ENCODE measurements at places on chromosomes 3 and 15.

- no peak for DNase-seq
Measured at GRCh38 chr15:82533801-82534200, 6.5 kb downstream of the RPS17 start.

DNA sequence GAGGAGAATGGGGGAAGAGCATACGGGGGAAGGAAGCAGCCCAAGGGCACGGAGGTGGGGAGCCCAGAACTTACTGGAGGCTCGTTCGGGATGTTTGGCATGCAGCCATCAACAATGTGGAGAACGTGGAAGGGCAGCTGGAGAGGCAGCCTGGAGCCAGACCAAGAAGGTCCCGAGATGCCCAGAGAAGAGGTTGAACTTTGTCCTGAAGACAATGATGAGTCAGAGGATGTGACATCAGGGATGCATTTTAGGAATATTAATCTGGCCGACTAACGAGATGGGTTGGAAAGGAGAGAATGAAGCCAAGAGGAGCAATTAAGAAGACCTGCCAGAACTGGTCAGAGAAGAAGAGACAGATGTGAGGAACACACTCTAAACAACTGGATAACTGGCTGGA lies 98.2 kb downstream of the SRGAP3 start:
- no peak for DNase-seq

GRCh38 chr15:57522148-57522547 lies 69.6 kb upstream of the MYZAP start:
- no peak for DNase-seq

GRCh38 chr3:127848131-127849129 lies 26.1 kb upstream of the MGLL start:
- no peak for DNase-seq

- DNase-seq: peak; percentile 58
Measured at GRCh38 chr3:52432691-52433141, 12.2 kb downstream of the SEMA3G start.

GRCh38 chr3:172159962-172160538 lies 120.7 kb downstream of the FNDC3B start:
- DNase-seq: no peak

DNA sequence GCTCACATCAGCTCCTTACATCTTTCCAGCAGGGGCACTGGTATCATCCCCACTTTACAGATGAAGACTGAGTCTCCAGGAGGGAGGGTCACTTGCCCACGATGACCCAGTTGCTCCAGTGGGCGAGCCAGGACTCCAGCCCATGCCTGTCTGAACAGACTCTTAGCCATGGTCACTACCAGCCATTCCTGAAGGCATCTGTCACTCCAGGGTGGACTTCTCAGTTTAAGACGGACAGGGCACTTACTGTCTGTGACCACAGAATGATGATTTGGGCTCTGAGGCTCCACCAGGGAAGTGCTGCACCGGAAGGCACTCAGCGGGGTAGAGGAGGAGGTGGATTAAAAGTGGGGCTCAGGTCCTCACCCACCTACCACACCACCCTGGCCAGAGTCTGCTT lies 104.0 kb upstream of the SLC6A6 start:
- no peak for DNase-seq

GRCh38 chr15:95410757-95411156 lies 919.7 kb upstream of the NR2F2 start:
- DNase-seq: no peak

DNA sequence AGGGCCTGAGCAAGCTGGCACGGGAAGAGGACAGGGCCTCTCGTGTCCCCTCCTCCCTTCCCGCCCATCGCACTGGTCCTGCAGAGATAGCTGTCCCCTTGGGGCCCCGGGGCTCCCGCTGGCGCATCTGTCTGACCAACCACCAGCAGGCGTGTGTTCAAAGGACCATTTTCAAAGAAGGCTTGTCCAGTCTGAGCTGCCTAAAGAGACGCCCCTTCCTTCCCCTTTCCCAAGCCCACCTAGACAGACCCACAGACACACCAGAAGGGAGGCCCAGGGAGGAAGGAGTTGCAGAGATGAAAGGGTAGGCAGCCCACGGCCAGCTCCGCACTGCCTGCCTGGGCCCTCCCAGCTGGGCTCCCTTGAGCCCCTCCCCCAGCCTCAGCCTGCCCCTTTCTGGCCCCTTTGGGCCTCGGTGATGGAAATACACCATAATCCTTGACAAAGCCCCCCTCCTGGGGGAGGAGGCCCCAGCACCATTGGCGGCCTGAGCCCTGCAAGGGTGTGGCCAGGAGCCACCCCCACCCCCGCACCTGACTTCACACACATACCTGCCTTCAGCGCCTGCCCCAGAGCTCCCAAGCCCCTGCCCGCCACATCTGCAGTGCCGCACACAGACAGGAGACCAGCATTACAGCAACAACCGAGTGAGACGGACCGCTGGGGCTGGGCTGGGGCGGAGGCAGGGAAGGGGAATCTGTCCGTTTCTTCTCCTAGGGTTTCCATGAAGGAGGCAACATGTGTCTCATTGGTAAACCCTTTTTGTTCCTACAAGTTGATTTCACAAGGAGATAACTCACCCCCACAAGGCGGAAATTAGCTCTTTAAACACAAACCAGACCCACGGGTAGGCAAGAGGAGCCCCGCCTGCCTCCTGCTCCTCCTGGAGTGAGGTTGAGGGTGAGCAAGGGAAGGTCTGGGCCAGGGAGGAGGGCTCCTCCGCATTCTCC lies at the start of gene STRA6:
TSS of gene STRA6 (minus strand) at position 336 of the 950 bp plus-strand sequence. CDS start 520 bp downstream, outside the sequence.
- DNase-seq: no peak

DNA sequence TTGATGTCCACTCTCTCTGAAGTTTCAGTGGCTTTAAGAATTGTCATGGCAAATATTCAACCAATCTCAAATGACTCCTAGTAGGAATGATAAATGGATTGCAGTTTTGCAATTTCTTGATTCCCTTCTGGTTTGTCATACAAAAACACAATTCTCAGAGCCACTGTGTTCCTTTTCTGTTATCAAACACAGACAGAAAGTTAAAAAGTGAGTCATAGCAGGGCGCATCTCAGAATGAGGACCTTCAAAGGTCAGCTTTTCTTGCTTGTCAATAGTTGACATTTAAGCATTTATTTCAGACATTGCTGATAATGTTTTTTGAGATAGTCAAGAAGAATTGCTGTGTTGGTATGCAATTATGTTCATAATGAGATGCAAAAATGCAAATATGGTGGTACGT lies 405.9 kb downstream of the NR2F2 start:
- DNase-seq: no peak

DNA sequence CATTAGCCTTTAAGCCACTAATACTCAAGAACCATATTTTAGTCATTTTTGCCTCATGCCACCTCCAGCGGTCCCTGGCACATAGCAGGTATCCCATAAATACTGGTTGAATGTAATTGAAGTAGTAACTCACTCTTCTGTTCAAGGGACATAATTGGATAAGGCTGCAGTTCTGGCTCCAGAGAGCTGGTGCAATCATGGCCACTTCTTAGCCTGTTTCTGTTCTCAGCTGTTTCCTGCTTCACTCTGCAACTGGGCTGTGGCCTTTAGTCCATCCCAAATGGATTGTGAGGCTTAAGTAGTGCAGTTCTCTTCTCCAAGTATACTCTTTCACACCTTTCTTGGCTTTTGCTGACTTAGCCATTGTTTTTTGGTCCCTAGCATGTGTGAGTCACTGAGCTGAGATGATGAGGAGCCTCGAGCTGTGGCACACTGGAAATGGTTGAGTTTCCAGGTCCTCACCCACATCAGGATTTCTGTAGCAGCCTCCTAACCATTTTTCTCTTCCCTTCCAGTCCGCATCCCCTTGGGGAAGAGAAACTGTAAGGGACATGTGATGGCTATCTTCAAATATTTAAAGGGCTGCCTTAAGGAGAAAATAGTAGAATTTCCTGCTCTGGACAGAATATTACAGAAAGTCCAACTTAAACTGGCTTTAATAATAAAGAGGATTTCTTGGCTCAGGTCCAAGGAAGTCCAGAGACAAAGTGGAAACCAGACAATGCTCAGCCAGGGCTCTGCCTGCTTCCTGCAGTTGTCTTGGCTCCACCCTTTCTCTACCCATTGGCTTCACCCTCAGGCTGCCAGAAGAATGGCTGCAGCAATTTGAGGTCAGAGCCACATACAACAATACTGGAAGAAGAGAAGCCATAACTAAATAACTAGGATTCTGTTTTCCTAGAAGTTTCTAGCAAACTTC lies 305.4 kb upstream of the ROPN1 start:
- no peak for DNase-seq

GRCh38 chr15:48355377-48355776 lies 24.1 kb downstream of the DUT start:
- DNase-seq: no peak

DNA sequence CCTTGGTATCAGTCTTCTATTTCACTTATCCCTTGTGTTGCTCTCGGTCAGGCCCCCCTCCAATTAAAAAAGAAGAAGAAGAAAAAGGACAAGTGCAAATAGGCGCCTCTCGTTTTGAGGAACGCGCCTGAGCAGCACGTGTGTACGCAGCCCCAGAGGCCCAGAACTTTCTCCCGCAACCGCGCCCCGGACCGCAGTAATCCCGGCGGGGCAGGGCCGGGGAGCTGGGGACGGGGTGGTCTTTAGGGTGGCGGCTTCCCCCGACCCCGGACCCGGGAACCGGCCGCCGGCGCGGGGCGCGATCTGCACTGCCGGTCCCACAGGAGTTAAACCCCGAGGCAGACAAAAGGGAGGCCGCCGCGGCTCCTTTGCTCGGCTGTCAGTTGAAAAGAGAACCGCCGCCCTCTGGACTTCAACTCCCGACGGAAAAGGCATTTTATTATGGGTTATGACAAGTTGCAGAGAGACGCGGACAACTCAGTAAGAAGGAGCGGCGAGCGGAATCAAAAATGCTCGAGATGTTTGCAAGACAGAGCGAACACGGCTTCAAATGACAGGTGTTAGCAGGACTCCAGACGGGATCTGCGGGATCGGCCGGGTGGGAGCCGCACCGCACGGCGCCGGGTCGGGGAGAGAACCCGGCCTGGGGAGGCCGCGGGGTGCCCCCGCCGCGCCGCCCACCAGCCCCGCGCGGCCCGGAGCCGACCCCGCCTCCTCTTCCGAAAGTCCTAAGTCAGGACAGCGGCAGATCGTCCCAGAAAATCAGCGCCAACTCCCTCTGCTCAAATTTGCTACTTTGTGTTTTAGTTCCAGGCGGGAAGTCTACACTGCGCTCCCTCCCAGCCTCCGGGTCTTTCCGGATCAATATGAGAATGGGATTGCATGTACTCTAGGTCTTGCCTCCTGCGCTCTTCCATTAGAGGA lies 79.0 kb downstream of the NR2F2 start:
- DNase-seq: no peak

DNA sequence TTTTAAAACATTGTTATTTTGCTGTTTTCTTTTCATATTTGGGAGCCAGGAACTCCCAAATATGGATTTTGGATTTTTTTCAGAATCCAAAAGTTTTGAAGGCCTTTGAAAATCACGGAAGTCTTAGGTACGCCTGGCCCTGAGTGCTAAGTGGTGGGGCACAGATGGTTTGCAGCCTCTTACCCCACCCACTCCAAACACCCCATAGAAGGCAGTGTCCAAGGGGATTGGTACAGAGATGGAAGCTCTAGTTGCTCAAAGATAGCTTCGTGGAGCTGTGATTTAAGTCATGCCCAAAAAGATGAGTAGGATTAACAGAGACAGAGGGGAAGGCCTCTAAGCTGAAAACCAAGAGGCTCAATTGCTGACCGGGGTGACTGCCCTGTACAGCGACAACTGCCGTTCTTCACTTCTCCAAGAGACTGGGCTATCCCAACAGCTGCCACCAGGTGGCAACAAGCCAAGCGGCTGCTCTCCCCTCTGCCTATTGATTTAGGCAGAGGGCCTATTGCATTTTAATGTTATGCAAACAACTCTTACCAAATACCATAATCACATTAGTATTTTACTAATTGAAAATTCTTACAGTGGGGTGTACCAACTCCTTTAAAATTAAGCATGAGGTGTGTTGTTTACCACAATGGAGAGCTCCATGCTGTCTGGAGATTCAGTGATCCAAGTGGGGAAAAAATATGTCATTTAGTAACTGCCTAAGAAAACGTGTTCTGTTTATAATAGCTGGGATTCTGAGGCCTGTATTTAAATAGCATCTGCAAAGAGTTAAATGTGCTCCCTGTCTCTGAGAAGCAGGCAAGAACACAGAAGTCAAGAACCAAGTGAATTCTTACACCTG lies 64.0 kb upstream of the C15orf61 start:
- peak; percentile 77 for DNase-seq

DNA sequence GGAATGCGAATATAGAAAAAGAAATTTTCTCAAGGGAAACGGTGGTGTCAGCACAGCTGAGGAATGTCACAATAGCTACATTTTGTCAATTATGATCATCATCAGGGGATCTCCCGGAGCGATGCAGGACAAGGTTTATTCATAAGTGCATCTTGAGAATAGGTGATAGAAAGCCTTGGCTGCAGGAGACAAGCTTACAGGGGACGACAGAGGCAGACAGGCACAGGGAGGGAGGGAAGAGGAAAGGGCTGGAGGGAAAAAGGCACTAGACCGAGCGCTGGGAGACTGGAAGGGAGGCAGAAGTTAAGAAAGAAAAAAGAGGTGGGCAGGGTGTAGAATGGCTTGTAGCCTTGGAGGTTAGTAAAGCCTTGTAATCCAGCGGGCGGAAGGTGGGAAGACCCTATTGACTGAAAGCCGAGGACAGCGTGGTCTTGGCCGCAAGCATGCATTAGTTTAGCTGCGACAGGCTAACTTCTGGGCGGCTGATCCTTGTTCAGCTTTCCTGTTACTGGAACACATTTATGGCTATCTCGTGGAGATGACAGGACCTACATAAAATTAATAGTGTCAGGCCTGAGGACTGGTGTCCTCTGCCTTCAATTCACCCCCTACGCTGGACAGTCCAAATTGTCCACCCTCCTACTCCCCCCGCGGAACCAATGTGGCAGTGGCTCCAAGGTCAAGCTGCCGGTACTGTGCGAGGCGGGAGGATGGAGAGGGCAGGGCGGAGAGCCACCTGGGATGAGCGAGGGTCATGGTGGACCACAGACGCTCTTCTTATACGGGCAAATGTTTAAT lies 1.4 kb upstream of the NECTIN3 start:
- no peak for DNase-seq

- DNase-seq: no peak
Measured at GRCh38 chr3:129701161-129701560, 94.7 kb upstream of the PLXND1 start.

Data from naive thymus-derived CD8-positive, alpha-beta T cell (primary cell).